ENCODE measurements at places on chromosomes 6 and 20.

GRCh38 chr6:52306972-52307870 lies 22.7 kb upstream of the MCM3 start:
- DNase-seq, result no peak

GRCh38 chr6:4983322-4983721 lies 20.5 kb downstream of the RPP40 start:
- no peak for DNase-seq

DNA sequence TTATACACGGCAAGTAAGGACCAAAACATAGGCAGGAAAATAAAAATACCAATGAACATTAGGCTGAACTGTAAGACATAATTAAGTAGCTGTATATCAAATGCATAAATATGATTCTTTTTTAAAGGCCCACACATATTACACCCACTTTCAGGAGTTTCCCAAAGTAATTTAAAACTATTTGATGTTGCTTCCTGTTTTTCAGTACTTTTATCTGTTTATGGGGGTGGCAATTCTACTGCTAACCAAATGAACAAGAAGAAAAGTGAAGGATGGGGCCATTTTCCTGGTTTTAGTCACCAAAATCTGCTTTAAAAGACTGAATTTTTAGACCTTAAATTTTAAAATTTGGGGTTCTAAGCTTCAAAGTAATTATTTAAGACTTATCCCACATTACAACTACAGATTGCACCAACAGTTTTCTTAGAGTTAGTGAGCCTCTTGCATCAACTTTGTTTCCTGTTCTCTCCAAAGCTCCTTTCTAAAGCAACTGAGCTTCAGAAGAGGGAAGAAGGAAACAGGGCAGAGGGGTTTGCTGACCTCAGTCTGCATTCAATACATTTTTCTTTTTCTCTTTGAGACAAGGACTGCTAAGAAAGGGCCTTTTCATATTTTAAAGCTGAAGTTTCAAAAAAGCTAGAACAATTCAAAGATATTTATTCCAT lies 191.0 kb downstream of the BACH2 start:
- DNase-seq, result no peak

- DNase-seq, result no peak
Observed at GRCh38 chr6:33513213-33513612, 58.8 kb downstream of the ZBTB9 start.

DNA sequence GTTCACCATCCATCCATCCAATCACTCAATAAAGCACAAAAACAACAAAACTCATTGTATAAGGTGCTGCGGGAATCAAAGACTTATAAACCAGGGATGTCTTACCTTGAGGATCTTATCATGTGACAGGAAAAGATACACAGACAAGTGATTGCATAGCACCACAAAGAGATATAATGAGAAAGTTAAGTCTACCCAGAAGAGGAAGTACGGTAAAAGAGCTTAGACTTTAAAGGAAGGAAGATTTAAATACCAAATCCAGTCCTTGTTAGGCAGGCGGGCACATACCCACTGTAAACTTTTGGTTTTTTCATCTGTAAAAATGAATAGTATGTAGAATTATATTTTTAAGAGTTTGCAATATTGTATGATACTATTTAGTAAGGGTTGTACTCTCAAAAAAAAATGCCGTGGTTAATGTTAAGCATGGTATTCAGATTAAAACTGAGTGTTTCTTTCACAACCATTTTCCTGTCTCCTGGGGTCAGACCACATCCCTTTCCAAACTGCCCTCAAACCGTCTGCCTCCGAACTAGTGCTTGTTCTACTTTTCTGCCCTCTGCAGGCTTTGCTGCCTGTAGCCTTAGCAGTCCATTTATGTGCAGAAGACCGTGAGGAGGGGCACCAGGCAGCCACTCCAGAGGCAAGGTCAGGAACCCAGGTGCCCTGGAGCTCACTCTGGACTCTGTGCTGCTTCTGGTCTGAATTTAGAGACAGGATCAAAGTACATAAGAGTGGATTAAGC lies 179.5 kb upstream of the SYNDIG1 start:
- DNase-seq, result no peak

GRCh38 chr6:13268913-13269518 lies 59.3 kb downstream of the TBC1D7 start:
- DNase-seq, result no peak

DNA sequence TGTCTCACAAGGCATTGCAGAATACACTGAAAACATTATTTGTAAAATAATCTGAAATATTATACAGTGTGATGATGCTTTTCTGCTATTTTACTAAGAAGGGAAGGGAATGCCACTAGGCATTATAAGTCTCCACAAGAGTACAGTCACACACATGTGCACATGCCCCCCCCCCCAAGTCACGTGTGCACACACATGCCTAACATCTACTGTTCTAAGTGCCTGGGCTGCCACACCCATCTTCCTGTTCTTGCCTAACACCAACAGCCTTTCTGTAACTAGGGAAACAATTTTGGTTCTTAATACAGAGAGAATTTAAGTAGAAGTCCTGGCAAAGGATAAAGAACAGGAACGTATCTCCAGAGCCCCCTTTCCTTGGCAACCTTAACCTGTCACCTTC lies 58.2 kb upstream of the BCLAF1 start:
- no peak for DNase-seq

GRCh38 chr6:156654919-156655918 lies 122.0 kb upstream of the ARID1B start:
- DNase-seq, result no peak

- DNase-seq, result no peak
Observed at GRCh38 chr6:122787721-122788120, 1.3 kb upstream of the SMPDL3A start.

DNA sequence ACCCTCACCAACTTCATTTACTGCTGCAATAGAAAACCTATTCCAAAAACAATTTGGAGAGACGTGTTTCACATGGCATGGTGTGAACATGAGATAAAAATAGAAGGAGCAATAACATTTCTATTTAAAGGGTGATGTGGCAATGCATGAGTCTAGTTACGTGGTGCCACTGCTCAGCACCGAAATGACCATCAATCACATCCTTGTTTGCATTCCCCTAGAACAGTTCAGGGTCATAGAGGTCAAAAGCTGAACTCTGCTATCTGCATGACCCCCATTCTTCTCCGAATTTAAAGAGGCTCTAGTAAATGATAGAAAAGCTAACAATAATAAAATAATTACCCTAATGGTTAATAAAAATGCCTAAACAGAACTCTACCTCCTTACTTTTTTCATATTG lies 29.5 kb downstream of the ROS1 start:
- no peak for DNase-seq

GRCh38 chr6:135740580-135740979 lies 110.9 kb upstream of the PDE7B start:
- no peak for DNase-seq

DNA sequence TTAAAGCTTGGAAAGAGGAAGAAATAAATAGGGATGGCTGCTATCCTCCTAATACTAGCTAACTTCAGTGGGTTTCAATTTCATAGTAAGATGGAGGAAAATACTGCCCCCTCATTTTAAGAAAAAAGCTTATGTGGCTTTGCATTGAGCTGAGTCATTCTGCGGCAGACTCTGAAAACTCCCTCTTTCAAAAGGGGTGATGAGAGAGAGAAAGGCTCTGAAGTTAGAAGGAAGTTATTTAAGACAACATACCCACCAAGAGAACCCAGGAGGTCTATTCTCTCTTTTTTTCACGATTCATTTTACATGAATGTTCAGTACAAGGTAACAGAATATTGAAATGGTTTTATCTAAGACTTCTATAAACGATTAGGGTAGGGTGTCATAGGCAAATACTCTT lies 4.5 kb downstream of the PRDM13 start:
- DNase-seq, result no peak

- no peak for DNase-seq
Observed at GRCh38 chr20:13199279-13199678, 21.8 kb upstream of the ISM1 start.

- peak; percentile 17 for DNase-seq
Observed at GRCh38 chr20:36573798-36574365, 485 bp downstream of the TGIF2 start.

GRCh38 chr6:46850792-46851191 lies 57.6 kb downstream of the MEP1A start:
- no peak for DNase-seq

DNA sequence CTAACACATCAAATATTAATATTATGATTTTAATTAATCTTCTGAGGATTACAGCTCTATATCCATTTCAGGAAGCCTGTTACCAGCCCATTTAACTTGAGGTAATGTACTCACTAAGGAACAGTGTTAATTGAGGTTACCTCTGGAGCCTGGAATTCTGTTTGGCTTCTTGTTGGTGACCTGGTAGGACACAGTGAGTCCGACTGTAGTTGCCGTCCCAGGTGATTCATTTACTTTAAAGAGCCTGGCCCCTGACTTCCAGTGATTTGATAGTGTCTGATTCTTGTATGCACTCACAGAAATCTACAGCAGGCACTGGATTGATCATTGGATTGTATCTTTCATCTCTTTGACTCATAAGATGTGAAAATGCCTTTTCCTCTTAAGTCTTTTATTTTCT lies 34.0 kb downstream of the IGF2R start:
- DNase-seq, result no peak

DNA sequence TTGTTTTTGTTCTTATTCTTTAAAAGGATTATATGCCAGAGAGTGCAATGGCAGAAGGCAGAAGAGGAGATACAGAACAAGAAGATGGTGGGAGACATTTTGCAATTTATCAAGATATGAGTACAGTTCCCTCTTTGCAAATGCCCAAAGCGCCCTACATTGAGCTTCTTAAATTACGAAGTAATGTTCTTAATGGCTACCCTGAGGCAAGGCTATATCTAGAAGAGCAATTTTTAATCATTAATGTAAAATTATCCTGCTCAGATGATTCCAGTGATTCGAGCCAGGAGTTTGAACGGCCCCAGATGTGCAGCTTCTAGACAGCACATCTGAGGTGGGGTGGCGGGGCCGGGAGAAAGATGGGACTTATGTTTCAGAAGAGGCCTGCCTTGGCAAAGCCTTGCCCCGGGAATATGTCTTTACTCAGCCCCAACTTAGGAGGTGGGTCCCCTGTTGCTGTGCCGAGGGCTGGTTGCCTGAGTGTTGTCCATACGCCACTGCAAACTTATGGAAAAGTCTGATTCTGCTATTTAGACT lies 84.9 kb upstream of the MLN start:
- DNase-seq, result no peak

- no peak for DNase-seq
Observed at GRCh38 chr20:44615876-44616603, 33.7 kb downstream of the PKIG start.

GRCh38 chr6:6880745-6881437 lies 226.9 kb upstream of the RREB1 start:
- DNase-seq, result no peak

- no peak for DNase-seq
Observed at GRCh38 chr6:52352239-52353018, 9.5 kb upstream of the PAQR8 start.

DNA sequence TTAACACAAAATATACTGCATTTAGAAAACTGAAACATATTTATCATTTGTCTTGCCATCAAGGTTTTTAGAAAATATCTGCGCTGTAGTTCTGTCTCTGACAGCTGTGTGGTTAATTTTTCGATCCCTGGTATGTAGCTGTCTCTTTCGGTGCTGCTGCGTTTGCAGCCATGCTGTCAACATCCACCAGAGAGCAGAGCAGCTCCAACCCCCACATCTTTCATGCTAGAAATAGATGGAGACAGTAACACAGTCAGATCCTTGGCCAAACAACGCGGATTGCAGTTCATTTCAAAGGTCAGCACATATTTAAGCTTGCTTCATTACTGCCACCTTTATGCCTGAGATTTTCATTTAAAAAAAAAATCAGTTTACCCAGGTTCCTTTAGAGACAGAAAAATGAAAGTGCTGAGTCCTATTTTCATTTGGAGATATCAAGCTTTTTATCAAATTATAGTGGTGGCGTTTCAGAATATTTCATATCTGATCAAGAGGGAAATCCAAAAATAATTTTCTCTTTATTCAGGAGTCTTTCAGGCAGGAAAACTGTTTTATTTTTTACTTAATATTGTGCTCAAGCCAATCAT lies 157.7 kb upstream of the MMS22L start:
- no peak for DNase-seq

DNA sequence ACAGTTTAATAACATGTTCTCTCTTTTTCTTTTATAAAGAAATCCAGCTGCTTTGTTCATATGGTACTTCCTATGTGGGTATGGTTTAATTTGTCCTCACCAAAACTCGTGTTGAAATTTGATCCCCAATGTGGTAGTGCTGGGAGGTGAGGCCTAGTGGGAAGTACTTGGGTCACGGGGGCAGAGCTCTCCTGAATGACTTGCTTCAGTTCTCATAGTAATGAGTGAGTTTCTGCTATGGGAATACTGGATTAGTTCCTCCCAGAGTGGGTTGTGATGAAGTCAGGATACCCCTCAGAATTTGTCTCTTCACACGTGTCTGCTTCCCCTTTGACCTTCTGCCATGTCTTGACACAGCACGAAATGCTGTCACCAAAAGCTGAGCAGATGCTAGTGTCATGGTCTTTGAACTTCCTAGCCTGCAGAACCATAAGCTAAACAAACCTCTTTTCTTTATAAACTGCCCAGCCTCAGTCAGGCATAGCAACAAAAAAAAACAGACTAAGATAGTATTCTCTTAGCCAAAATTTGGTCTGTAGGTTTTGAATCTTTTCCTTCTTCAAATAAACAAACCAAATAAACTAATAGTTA lies 87.8 kb upstream of the HS3ST5 start:
- no peak for DNase-seq

Measured in activated T-helper 9 cell treated with anti-CD3 and anti-CD28 coated beads, Interleukin-2, amount 50 U/mL, for 16 hours (primary cell).